ENCODE measurements at places on chromosomes 11 and 22.

DNA sequence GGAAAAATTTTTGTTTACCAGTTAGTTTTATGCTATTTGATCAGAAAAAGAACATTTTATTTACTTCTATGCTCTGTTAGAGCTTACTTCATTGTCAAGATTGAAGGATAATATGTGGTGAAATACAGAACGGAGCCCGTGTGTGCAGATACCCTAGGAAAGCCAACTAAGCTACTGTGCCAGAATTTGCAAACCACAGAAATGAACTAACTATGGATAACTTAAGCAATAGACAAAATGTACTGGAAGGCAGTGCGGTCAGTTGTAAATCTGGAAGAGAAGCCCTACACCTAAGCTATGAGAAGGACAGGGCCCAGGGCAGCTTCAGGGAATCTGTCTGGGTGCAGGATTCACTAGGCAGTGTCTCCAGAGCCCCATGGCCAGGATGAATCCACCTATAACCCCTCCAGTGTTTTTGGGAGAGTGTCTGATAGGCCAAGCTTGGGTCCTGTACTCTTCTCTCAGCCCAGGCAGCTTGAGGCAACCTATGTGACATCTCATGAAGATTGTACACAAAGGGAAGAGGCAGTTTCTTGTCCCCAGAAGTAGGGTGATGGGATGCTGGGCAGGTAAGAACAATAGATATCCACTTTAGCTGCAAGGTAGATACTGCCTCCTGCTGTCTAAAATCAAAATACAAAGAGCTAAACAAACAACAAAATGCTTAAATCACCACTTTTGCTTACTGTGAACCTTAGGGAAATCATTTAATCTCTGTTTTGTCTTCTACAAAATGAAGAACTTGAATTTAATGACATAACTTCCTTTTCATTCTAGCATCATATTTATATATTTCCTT is 12.1 kb downstream of the MMP7 start:
- no peak for DNase-seq

DNA sequence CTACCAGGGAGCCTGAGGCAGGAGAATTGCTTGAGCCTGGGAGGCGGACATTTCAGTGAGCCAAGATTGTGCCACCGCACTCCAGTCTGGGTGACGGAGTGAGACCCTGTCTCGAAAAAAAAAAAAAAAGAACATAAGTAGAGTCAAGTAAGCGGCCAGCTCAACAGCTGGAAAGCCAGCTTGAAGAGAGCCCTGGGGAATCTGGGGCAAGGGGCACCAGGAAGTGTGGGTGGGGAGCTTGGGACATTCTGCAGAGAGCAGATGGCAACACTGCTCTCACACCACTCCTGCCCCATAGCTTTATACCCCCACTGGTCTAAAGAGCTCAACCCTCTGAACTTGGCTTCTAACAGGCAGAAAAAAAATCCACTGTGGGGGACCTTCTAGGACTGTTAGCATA is 505.6 kb downstream of the BUD13 start:
- no peak for DNase-seq

DNA sequence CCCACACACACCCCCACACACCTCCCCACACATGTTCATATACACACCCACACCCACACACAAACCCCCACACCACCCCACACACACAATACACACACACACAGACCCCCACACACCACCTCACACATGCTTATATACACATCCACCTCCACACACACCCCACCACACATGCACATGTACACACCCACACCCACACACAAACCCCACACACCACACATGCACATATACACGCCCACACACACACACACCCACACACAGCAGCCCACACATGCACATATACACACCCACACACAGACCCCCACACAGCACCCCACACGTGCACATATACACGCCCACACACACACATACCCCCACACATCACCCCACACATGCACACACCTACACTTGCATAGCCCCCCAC is 29.1 kb downstream of the KCNC1 start:
- no peak for DNase-seq

- DNase-seq = no peak
These were observed 75.0 kb downstream of the CDKN1C start for GRCh38 chr11:2810411-2811205.

- no peak for DNase-seq
These were observed 37.2 kb downstream of the POU2AF3 start for GRCh38 chr11:111335549-111335948.

- DNase-seq = no peak
These were observed 248.1 kb downstream of the OPCML start for GRCh38 chr11:133284156-133284555.

DNA sequence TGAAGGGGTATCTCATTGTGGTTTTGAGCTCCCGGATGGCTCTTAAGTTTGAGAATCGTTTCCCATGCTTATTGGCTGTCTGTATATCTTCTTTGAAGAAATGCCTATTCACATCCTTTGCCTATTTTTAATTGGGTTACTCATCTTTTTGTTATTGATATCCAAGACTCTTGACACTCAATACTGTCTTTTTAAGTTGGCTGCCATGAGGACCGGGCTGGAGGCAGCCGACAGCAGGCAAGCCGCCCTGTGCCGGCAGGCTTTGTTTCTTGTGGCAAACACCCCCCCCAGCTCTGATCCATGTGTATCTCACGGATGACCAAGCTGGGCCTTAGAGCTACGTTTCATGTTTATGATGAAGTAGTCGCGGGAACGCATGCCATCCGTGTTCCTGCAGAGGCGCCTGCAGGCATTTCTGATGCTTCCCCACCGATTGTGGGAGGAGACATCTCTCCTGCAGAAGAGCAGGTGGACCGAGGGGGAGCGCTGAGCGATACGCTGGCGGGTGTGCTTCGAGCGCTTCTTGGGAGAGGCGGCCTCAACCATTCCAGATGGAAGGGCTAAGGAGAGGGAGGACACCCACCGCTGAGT is 95.8 kb downstream of the TBC1D22A start:
- no peak for DNase-seq

DNA sequence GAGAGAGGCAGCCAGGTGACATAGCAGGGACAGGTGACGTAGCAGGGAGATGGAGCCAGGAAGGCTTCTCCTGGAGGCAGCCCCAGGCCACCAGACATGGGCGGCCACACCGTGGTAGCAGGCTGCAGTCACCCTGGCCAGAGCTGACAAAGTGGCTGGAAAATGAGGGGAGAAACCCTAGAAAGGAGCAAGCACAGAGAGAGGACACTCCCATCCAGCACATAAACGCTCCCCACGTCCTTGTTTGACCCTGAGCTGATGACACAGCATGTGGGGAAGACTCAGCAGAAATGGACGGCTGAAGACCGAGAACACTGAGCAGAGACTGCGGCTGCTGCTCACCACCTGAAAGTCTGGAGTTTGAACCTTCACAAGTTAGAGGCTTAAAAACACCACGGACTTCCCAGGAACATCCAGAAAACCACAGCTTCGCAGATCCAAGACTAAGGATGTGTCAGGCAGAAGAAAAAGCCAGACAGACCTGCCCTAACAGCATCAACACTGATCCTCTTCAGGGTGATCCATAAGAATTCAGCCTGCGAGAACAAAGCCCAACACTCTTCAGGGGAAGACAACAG is 28.7 kb downstream of the DRD4 start:
- DNase-seq = no peak

DNA sequence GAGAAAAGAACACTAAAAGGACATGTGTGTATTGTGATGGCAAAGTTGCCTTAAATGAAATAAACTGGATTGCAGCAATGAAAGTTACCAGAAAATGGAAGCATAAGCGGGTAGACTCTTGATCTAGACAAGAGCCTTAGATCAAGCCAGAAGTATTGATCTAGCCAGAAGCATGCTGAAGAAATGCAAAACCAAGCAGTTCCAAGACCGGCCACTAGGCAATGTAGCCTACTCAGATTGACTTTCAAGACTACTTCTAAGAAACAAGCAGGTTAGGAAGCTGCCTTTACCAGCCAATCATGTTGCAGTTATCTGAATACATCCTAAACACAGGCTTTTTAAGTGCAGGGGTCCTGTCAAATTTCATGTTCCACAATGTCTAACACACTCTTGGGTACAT is 54.6 kb downstream of the KCNA4 start:
- DNase-seq = no peak

GRCh38 chr11:128261011-128261421 is 326.3 kb downstream of the ETS1 start:
- DNase-seq = no peak

DNA sequence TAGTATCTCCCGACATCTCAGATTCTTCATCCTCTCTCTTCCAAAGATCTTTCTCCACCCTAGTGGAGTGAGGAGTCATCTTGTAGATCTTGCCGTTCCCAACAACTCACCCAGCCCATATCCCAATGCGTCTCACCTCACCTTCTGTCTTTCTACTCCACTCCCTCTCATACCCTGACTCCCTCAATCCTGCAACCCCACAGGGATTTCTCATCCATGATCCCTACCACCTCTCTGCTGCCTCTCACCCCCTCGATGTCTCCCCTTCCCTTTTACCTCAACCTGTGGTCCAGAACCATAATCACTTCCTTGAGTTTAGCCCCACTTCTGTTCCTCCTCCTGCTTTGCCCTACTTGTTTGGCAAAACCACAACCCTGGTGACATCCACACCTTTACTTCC is 41.7 kb downstream of the OTOG start:
- no peak for DNase-seq

GRCh38 chr11:46345881-46346484 is 1.3 kb upstream of the DGKZ start:
- DNase-seq = no peak

DNA sequence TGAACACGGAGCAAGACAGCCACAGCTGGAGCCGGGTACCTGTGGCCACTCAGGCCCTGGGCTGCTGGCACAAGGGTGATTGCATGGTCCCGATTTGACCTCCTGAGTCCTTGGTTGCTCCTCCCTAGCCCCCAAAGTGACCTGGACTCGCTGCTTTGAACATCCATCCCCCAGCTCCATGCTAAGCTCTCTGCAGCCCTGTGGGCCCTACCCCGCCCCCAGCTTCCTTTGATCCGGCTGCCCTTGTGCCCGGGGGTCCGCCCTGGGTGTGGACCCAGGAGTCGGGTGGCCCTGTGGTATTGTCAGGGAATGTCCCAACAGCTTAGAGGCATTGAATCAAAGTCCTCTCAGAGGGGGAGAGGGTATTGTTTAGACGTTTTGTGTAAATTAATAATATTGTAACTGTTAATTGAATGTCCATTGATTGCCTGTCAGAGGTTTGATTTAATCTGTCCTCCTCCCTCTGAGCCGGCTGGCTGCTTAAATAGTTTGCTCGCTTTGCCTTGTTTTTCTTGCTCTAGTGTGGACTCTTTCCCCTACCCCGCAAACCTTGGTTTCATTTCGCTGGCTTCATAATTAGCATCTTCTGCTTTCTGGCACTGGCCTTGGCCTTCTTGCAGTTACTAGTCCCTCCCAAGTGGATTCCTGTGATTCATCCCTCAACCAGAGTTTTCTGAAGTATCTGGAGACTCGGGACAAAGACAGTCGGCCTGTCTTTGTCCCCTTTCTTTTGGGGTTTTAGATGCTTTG is 20.7 kb downstream of the GRIK4 start:
- DNase-seq = no peak

Data from retina (tissue), 1 donor.